Glomerular endothelial cell (primary cell): ENCODE measurements at places on chromosomes 6 and 20. TPM values are rescaled to one million over a fixed set of nuclear protein-coding genes. Genes with fewer than 3 reads are reported as not detected.

The TCF15 gene
- 13.0 and 20.4 TPM in 2 replicates for total RNA-seq

The SLC22A1 gene
- total RNA-seq, result not detected in 2 replicates

The RIPOR2 gene
- total RNA-seq, result 0.05 TPM in 1 of 2 replicates, not detected in the other

The VSTM2L gene
- 2.2 and 2.5 TPM in 2 replicates for total RNA-seq

The BMP5 gene
- total RNA-seq, result not detected in 2 replicates

The ETV7 gene
- total RNA-seq, result 2.5 and 2.7 TPM in 2 replicates

The PLTP gene
- total RNA-seq, result 24.6 and 28.1 TPM in 2 replicates

The RAET1L gene
- not detected in 2 replicates for total RNA-seq

The BHLHE23 gene
- total RNA-seq, result not detected in 2 replicates

The GFOD1 gene
- total RNA-seq, result 18.2 and 34.3 TPM in 2 replicates

The RANBP9 gene
- 26.5 and 29.8 TPM in 2 replicates for total RNA-seq

The PACRG gene
- total RNA-seq, result 0.23 TPM in 1 of 2 replicates, not detected in the other

The FIG4 gene
- 12.8 and 18.9 TPM in 2 replicates for total RNA-seq

The HLA-G gene
- not detected in 2 replicates for total RNA-seq

The BPIFB1 gene
- total RNA-seq, result not detected in 2 replicates

The C6orf163 gene
- 0.15 and 3.0 TPM in 2 replicates for total RNA-seq

The SYCP2 gene
- 0.05 and 0.23 TPM in 2 replicates for total RNA-seq

The SNPH gene
- 11.6 and 12.2 TPM in 2 replicates for total RNA-seq

The TFAP2C gene
- 0.10 and 0.35 TPM in 2 replicates for total RNA-seq

The LY6G6D gene
- not detected in 2 replicates for total RNA-seq

The RNGTT gene
- 10.2 and 10.3 TPM in 2 replicates for total RNA-seq

The DPPA5 gene
- total RNA-seq, result not detected in 2 replicates

The CLDN20 gene
- not detected in 2 replicates for total RNA-seq

The HSPA12B gene
- total RNA-seq, result 25.5 and 26.3 TPM in 2 replicates

The MKKS gene
- total RNA-seq, result 7.0 and 7.9 TPM in 2 replicates

The GGT7 gene
- 3.1 and 6.2 TPM in 2 replicates for total RNA-seq

The RAB32 gene
- 76.8 and 148 TPM in 2 replicates for total RNA-seq

The WFDC12 gene
- total RNA-seq, result not detected in 2 replicates

The BCAS4 gene
- total RNA-seq, result 1.8 and 11.1 TPM in 2 replicates

The TIAM2 gene
- total RNA-seq, result 8.9 and 10.4 TPM in 2 replicates

The NRM gene
- 8.8 and 10.8 TPM in 2 replicates for total RNA-seq

The PBOV1 gene
- not detected in 2 replicates for total RNA-seq

The TINAG gene
- total RNA-seq, result 4.8 TPM in 1 of 2 replicates, not detected in the other

The DNAH8 gene
- 0.06 TPM in 1 of 2 replicates, not detected in the other for total RNA-seq

The NRSN1 gene
- total RNA-seq, result not detected in 2 replicates

The ZBTB46 gene
- 6.7 and 11.7 TPM in 2 replicates for total RNA-seq
